ENCODE measurements at places on chromosomes 6 and 20.
A peak's percentile ranks its signal among the peaks of the same experiment; 100 is the strongest.

DNA sequence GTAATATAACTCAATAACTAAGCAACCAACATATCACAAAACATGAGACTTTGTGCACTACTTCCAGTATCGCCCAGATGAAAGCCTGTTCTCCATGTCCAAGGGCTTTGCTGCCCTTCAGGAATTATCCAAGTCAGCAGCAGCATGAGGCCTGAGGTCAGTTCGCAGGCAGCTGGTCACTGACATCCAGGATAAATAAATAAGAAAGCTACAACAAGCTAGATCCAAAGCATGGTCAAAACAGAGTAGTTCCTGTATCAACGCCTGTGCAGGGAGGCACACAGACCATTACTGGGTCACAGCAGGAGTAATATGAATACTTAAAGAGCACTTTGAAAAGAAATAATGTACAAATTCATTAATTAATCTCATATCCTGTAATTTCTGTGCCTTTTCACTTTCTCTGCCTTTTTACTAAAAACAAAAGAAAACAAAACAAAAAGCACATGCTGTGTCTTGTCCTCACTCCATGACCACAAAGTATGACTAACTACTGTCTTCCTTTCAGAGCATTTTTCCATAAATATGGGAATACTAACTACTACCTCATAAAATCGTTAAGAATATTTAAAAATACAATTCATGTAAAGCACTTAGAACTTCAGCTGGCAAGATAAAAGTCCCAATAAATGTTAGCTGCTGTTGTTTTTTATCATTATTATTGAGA is 374.9 kb upstream of the IRAK1BP1 start:
- ATAC-seq: no peak

DNA sequence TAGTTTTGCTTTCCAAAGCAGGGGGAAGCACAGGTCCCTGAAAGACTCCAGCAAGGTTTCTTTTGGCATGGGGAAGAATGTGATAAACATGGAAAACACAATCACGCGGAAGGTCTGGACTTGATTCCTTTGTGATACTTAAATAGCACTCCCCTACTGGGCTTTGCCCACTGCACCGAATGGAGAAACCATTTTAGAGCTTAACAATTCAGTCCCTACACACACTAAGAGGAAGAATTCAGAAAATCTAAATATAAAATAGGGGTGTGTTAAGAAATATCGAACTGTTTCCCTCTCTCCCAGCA is 71.4 kb upstream of the NHSL1 start:
- no peak for ATAC-seq

GRCh38 chr20:63490416-63490815 is 8.5 kb downstream of the EEF1A2 start:
- ATAC-seq: no peak

DNA sequence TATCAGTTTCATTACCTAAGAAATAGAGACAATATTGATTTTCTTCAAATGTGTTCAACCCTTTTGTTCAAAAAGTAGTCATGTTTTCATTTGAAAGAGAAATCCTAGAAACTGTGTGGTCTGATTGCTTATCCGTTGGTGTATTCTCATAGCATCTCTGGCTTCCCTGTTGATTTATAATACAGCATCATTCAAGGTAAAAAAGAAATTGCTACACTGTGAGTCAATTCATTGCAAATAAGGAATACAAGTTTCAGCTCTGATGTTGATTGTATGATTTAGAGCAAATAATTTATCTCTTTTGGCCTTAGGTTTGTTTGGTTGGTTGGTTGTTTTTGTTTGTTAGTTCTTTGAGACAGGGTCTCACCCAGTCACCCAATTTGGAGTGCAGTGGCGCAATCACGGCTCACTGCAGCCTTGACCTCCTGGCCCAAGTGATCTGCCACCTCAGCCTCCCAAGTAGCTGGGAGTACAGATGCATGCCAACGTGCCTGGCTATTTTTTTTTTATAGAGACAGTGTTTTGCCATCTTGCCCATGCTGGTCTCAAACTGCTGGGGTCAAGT is 185.5 kb upstream of the TNFAIP3 start:
- ATAC-seq: no peak

DNA sequence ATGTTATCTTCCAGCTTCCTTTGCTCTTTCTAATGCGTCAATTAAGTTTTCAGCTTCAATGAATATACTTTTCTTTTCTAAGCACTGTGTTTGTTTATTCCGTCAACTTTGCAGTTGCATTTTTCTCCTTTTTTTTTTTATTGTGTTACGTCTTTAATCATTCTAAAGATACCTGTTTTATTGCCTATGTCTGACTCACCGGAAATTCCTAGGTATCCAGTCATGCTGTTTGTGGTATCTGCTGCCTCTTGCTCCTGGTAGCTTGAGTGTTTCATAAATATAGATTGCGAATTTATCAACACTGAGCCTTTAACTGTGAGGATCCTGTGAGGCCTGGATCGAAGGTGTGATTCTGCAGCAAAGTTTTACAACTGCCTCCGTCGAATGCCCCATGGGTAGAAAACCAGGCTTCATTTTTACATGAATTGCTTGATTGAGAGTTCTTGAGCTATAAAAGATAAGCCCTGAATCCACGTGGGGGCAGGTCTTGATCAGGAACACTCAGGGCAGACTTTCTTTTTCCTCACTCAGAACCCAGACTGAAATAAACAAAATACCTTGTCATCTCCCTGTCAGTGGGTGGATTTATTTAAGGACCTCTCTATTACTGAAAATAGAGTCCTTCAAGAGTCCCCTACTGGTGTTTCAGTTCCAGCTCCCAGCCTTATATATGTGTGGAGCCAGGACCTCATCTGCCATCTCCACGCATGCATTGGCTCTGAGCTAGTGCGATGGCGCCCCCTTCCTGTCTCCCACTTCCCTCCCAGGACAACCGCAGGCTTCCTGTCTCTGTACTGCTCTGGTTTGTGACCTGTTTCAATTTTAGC is 60.1 kb upstream of the LRRC1 start:
- peak; percentile 84 for ATAC-seq

- no peak for ATAC-seq
Observed at GRCh38 chr20:64036346-64037198, 590 bp downstream of the C20orf204 start.

DNA sequence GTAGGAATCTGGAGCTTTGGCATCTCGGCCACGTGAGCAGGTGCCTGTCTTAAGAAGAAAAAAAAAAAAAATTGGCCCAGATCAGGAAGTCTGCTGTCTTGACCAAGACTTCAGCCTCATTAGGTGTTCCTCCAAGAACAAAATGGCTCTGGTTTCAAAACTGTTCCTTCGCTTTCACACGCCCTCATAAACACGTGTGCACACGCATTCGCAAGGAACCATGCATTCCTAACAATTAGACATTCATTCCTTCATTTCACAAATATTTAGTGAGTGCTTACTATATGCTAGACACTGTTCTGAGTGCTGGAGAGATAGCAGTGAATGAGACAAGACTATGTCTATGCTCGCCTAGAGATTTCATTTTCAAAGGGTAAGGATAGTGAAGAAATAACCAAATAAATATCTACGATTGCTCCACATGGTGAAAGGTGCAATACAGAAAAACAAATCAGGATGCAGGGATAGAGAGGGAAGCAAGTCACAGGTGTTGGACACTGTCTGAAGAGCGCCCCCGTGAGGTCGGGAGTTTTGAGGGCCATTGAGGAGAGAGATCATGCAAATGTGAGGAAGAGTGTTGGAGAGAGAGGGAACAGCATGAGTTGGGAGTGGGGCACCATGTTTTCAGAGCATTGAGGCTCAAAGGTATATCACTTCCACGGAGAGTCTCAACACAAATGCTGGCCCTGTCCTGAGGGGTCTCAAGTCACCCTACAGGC is 53.3 kb downstream of the CCDC170 start:
- no peak for ATAC-seq

DNA sequence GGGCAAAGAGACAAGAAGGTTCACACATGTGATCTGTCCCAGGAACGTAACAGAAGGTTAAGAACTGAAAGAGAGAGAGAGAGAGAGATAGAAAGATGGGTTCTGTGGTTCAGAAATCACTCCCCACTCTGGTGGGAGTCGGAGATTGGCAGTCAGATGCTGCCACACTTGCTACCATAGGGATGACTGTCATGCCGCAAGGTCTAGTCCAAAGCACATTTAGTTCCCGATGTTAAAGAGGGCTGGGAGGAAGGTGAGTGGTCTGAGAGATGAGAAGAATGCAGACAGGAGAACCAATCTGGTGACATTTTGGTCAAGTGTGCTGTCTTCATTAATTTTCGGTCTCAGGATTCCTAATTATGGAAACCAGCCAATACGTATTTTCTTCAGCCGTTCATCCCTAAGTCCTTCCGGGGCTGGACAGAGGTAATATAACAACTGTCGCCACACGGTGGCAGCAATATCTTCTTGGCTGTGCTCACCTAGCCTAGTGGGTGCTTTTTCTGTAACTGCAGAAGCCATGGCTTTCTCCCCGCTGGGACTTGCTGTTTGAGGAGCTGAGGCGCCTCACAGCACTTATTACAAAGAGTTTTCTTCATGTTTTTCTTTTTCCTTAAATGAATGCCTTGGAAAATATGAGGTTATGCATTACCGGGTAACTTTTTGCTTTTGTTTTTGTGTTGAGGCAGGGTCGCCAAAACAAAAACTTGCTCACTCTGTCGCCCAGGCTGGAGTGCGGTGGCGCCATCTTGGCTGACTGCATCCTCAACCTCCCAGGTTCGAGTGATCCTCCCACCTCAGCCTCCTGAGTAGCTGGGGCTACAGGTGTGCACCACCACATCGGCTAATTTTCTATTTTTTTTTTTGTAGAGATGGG is 46.0 kb downstream of the SLC35D3 start:
- peak; percentile 89 for ATAC-seq

DNA sequence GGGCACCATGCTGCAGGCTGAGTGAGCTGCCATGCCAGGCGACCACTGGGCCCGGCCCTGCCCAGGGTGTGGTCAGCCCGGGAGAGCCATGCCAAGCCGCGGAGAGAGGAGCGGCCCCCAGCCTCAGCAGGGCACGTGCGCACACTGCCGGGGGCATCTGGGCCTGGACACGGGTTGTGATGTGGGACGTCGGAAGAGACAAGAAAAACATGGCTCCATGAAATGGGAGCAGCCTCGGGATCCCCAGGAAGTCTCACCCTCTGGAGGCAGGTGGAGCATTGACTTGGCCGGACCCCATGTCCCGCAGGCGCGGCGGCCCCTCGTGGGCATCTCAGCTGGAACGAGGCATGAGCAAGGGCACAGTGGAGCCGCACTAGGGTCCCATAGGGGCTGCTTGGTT is 16.8 kb upstream of the SLCO4A1 start:
- no peak for ATAC-seq

DNA sequence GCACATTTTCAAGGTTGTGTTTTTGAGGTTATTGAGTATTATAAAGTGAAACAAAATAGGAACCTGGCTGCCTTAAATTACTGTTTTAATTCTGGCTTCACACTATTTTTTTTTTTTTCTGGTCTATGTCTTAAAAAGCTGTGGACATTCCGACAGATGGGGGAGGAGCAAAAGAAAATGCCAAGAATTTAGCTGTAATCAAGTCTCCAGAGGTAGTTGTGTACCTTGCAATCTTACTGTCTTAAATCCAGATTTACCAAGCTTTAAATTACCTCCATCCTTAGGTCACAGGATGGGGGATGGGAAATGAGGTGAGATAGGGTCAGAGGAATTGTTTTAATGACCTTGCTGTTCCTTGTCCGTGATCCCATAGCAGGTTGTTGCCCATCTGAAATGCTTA is 182.8 kb downstream of the UTRN start:
- no peak for ATAC-seq

DNA sequence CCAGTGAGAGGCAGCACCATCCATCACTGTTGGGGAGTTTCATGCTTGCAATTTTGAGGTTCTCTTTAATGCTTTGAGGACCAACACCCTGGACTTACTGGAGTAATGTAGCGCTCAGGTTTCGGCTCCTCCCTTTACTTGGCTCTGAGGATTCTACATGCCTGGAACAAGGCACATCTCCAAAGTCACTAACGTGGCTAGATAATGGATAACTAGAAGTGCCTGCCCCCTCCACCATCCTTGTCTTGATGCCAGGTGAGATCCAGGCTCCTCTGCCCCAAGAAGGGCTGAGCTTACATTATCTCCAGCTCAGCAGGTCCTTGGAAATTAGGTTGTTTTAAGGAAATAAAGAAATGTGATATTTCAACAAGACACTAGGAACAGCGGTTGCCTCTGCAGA is 75.5 kb upstream of the ZNFX1 start:
- no peak for ATAC-seq

- ATAC-seq: no peak
Observed at GRCh38 chr6:53119349-53119748, 29.3 kb downstream of the GCM1 start.

GRCh38 chr6:150231525-150231850 is 88.6 kb downstream of the PPP1R14C start:
- ATAC-seq: no peak

DNA sequence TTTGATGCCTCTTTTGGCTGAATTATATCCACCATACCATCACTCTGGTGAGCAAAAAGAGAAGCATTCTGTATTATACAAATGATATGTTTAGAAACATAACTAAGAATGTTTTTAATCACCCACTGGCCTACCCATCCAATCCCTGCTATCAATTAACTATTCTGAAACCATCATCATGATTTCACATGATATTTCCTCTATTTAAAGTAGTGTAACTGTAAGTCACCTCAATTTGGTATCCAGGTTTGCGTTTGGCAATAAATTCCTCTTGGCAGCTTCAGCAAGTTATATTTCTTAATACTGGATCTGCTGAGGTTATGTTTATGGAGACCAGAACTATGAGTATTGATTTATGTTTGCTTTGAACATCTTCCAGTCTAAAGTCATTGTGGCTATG is 332.1 kb downstream of the UTRN start:
- ATAC-seq: peak; percentile 40

GRCh38 chr20:24633521-24633920 is 164.1 kb downstream of the SYNDIG1 start:
- no peak for ATAC-seq

- peak; percentile 57 for ATAC-seq
Observed at GRCh38 chr20:34083137-34083536, 28.9 kb downstream of the EIF2S2 start.

DNA sequence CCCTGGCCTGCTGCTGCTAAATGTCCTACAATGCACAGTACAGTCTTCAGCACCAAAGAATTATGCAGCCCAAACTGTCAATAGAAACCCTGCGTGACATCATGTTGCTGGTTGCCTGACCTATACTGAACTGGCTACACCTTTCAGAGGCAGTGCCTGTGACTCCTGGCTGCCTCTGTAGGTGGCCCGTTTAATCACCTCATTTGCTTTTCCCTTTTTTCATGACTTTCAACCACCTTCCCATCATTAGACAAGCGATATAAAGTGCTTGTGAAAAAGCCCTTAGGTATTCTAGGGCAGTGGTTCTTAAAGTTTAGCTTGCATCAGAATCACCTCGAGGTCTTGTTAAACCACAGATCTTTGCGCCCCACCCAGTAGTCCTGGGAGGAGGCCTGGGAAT is 33.0 kb upstream of the RIPOR2 start:
- no peak for ATAC-seq
